Heart right ventricle (tissue), 16 donors: ENCODE measurements at places on chromosomes 7 and 10. TPM values are rescaled to one million over a fixed set of nuclear protein-coding genes. Genes with fewer than 3 reads are reported as not detected.

- no peak for DNase-seq
Measured at GRCh38 chr10:45526309-45526905, 146.2 kb downstream of the ZFAND4 start.

DNA sequence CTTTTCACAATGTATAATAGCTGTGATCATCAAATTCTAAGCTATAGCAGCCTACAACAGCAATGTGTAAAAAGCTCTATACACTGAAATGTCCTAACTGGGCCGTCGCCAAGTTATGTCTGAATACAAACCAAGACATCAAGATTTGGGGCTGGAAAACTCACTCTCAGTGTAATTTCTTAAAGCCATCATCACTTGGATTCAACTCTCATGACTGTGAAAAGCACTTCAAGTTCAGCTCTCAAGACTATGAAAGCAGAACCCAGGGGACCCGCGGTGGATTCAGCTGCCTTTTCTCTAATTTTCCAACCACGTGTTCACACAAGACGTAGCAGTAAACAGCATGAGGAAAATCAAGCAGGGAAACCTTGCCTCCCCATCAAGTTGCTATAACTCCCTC, 15.8 kb upstream of the ZNRF2 start:
- no peak for DNase-seq

GRCh38 chr7:87380905-87381304, 35.4 kb downstream of the CROT start:
- no peak for DNase-seq

- peak; percentile 48 for DNase-seq
Measured at GRCh38 chr10:35635576-35635975, 6.5 kb downstream of the FZD8 start.

The PNLIPRP3 gene
- total RNA-seq = not detected

The CYP2C9 gene
- not detected for total RNA-seq

The ANKRD2 gene
- 378 TPM for total RNA-seq

The HMX2 gene
- not detected for total RNA-seq

The CPVL gene
- 76.7 TPM for total RNA-seq
